ENCODE measurements at places on chromosomes 3 and 15.
A peak's percentile ranks its signal among the peaks of the same experiment; 100 is the strongest.

DNA sequence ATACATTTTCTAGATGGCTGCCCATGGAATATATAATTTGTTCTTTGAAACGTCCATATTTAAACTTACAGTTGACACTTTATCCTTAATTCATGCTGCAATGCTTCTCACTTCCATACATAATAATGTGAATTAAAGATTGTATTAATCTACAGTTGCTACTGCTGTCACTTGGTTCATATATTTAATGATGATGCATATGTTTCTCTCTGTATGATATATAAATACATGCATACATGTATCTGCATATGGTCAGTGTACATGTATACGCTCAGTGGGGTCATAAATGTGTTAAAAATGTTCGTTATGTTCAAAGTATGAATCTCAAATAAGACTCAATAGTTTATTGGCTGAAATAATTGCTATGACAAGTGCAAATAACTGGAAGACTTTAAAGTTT is 382.5 kb downstream of the NLGN1 start:
- DNase-seq: no peak

GRCh38 chr3:51099794-51100535 is 285.1 kb upstream of the MANF start:
- DNase-seq: peak; percentile 26

DNA sequence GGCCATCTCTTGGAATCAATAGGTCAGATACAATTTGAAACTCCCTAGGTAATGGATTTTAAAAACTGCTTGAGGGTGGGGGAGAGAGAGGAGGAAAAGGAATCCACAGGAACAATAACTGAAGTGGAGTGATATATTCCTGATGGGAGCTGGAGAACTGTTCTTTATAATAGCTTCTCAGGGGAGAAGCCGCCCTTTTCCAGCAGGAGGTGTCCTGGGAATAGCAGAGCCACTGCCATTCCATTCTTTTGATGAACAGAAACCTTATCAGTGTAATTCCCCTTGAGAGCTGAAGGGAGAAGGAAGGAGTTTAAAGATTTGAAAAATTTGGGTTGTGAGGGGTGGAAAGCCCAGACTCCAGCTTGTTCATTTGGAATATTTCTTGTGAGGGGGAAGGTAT is 504.9 kb upstream of the DPH6 start:
- no peak for DNase-seq

DNA sequence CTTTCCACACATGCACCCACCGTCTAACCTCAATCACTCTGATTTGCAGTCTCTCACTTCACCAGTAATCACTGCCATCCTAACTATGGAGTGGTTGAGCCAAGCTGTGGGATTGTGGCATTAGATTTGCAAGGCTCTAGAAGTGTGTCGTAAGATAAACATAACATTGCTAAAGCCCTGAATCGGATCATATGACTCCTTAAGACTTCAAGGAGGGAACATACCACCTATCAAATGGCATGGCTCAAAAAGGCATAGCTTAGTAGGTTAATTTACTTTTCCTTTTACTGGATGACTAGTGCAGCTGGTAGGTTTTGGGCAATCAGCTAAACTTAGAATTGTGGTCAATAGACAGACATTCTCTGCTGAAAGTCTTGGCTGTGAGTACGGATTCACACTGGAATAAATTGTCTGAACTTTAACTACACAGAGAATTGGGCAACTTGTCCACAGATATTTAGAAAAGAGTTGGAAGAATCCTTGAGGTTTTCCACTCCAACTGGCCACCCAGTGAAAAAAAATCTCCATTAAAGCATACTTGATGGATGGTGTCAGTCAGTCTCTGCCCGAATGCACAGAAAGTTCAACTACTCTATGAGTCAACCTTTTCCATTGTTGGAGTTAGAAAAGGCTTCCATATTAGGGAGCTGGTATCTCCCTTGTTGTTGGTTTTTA is 476.7 kb upstream of the CBLB start:
- DNase-seq: peak; percentile 77

GRCh38 chr15:69909719-69910444 is 187.8 kb downstream of the TLE3 start:
- no peak for DNase-seq

- DNase-seq: no peak
Observed at GRCh38 chr3:38549082-38549481, 52.9 kb downstream of the EXOG start.

- DNase-seq: no peak
Observed at GRCh38 chr3:61853912-61854311, 292.5 kb downstream of the PTPRG start.

- no peak for DNase-seq
Observed at GRCh38 chr3:14413381-14414071, 11.1 kb downstream of the SLC6A6 start.

GRCh38 chr3:178437236-178437635 is 99.0 kb upstream of the KCNMB2 start:
- DNase-seq: no peak

GRCh38 chr3:127351321-127351720 is 63.5 kb upstream of the PRR20G start:
- no peak for DNase-seq

DNA sequence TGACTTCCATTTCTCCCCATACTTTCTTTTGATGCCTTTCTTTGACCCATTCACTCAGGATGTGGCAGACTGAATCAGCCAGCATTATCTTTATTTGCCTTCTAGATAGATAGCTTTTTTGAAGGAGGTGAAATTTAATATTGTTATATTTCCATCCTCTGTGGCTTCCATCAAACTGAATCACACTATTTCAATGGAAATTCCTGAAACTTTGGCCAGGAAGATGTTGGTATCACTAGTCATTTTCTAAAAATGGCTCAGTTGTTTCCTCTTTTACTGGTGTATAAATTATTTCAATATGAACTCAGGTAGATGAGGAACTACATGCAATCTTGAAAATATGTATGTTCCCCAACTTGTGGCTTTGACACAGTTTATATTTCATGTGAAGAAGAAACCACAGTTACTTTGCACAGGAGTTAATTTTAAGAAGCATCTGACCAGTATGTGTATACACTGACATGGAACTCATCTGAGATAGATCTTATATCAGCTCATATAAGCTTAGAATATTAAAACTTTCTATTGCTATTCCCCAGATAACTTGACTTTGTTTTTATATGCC is 248.3 kb downstream of the CGGBP1 start:
- DNase-seq: no peak

GRCh38 chr3:147906285-147906684 is 497.1 kb downstream of the ZIC1 start:
- DNase-seq: no peak

GRCh38 chr3:188931531-188931930 is 240.2 kb upstream of the TPRG1 start:
- DNase-seq: no peak

- no peak for DNase-seq
Observed at GRCh38 chr3:179731544-179731943, 78.7 kb downstream of the USP13 start.

DNA sequence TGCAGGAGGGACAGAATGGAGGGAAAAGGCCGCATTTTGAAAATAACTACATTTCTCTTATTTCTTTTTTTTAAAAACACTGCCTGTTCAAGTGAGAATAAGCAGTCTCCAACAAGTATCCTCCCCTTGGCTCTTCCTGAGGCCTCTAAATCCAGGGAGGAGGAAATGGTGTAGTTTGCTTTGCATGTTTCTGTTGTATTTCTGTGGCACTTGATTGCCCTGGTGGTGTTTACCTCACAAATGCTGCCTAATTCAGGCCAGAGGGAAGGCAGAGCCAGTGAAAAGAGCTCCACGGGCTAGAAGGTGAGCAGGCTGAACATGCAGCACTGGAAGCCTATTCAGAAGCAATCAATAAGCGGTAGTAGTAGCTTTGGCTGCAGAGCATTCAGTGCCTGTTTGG is 149.3 kb upstream of the ATP11B start:
- no peak for DNase-seq

GRCh38 chr3:167450675-167451074 is 23.2 kb downstream of the SERPINI2 start:
- DNase-seq: no peak

GRCh38 chr15:69320977-69321554 is 22.4 kb downstream of the PAQR5 start:
- no peak for DNase-seq

DNA sequence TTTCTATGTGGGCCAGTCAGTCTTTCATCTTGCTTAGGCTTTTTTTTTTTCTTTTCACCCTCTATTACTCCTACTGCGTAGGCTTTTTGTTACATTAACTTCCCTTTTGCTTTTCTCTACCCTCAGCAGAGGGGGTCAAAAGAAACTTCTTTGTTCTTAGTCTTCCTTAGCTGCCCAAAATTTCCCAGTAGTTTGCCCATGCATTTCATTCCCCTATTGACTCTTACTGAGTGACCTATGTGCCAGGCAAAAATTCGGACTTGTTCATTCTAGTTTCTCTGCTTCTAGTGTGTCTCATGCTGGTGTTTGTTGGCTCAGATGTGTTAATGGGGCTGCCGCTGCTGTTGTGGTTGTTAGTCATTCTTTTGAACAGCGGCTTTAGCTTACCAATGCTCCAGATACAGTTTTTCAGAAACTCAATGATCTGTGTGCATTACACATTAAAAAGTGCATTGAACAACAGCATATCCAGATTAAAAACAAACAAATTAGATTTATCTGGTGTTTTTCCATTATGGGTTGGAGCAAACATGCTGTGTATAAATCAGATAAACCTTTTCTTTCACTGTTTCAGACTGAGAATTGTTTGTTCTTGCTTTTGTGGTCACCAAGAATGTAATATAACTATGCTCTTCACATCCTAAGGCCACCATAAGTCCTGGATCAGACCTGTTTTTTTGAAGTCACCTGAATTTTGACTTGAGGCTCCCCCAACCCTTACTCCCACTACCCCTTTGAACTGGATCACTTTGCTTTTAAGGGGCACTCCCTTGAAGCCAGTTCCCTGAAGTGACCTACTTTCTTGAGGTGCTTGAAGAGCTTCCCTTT is 43.1 kb downstream of the PDE8A start:
- DNase-seq: no peak

- DNase-seq: no peak
Observed at GRCh38 chr15:91116113-91117067, 16.3 kb downstream of the SV2B start.

DNA sequence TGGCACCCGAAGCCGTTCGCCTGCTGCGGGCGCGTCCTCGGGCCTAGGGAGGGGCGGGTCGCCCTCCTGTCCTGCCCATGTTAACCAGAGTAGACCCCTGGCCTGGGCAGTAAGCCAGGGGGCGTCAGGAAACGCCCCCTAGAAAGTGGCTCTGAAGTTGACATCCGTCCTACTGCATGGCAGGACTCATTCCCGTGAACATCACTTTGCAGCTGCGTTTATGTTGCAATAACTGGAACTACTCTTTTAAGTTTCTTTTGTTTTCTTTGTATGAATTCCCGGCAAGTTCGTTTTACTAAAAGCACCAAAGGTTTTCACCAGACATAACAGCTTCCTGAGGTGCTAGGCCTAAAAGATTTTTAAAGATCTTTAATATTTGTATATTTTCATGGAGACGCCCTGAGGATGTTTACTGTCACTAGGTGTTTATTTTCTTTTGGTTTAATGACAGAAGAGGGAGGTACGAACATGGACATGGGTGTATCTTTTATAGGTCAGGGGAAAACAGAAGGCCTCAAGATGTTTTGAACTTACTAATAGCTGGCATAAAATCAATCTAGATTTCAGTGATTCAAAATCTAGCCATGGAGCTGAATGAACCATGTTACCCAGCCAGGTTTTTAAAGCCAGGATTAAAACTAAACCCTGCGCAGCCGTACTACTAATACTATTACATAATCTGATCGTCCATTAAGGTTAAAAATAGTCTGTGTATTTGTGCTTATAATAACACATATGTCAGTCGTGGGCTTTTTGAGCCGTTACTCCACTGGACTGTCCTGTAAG is 1.0 kb downstream of the C15orf61 start:
- DNase-seq: no peak

DNA sequence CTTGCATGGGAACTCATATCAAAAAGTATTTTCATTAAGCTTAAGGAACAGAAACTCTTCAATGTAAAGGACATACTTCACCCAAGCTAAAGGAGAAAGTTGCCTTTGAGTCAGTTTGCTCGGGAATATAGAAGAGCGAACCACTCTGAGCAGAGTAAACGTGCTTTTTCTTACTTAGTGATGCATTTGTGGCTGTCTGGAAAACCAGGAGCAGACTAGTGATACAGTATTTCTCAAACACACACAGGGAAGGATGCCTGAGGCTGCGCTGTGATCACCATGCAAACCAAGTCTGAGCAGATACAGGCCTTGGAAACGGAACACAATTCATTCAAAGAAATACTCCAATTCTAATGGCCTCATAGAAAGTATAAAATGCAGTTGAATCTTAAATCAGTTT is 121.0 kb upstream of the CDIN1 start:
- DNase-seq: no peak

- no peak for DNase-seq
Observed at GRCh38 chr3:63193647-63194046, 84.5 kb upstream of the SYNPR start.

- DNase-seq: peak; percentile 40
Observed at GRCh38 chr3:144105542-144105941, 133.9 kb downstream of the DIPK2A start.

- DNase-seq: no peak
Observed at GRCh38 chr15:63948971-63949370, 97.3 kb downstream of the DAPK2 start.

- DNase-seq: no peak
Observed at GRCh38 chr3:190399677-190400076, 11.7 kb downstream of the CLDN16 start.

- DNase-seq: no peak
Observed at GRCh38 chr15:77647961-77648360, 15.2 kb upstream of the LINGO1 start.

DNA sequence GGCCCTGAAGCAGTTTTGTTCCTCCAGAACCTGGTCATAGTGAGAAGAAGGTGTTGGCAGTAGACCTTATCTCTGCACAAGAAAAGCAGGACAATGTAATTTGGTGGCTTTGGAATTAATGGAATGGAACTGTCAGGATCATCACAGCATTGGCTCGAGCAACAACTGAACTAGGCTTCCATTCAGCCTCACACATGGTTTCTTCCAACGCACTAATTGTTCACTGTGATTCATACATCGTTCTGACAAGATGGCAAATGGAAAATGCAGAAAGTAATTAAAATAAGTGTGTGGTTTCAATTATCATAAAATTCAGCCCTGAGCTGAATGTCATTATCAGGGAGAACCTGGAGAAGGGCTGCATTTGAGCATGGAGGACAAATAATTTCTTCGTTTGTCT is 80.6 kb downstream of the MFSD1 start:
- DNase-seq: no peak

- DNase-seq: no peak
Observed at GRCh38 chr3:195212749-195213375, 58.1 kb downstream of the XXYLT1 start.

DNA sequence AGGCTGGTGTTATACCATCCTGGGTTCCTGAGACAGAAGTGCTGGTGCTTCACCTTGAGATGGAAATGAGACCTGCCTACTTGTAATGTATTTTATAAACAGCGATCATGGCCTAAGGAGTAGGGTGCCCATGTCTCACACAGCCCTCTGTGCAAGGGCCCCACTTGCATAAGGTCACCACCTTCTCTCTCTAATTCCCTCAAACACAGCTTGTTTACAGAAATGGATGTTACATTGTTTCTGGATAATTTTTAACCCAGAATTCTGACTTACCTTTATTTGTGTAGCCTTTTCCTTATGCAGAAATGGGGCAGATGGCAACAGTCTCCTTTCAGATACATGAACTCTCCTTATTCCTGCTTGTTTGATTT is 95.1 kb upstream of the UMPS start:
- DNase-seq: no peak
